NCI-H510A treated with DMSO at 0.1 percent for 48 hours (cell line): ENCODE measurements at places on chromosomes 5 and 9.
A peak's percentile ranks its signal among the peaks of the same experiment; 100 is the strongest.

DNA sequence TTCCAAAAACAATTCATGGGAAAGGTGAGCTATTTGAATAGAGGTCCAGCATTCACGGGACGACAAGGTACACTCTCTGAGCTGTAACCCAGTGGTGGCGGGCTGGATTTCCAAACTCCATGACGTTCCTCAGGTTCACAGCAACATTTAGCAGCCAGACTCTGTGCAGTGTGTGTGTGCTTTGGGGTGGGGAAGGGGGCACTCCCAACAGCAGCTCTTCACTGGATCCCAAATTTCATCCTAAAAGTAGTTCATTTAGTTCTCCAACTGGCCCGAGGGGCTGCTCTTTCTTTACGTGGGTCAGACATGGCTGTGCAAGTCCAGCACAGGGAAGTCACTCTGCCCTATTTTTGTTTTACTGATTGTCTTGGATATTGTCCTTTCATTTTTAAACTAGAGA lies 98.0 kb upstream of the IRX2 start:
- DNase-seq = no peak

DNA sequence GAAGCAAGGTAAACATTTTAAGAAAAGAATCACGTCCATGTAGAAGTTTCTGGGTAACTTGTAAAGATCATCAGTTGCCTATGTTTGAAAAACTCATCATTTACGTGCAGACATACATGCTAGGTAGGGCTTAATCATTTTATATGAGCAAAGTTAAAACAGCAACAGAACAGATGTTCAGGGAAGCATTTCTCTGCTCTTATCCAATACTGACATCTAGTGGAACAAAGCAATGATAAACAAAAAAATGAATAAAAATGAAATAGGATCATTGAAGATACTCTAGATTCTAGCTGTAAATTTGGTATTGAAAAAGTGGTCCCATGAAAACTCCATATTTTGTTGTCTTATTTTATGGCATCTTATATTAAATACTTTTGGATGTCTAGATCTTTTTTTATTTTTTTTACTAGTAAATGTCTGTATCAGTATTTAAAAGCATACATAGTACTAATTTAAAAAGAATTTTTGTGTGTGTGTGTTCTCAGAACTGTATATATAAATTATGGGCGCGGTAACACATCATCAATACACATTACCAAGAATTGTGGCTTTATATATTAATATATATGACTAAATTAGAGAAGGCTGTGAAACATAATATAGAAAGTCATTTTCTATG lies 1050.2 kb downstream of the CDH12 start:
- peak; percentile 85 for DNase-seq

GRCh38 chr9:77429928-77430327 lies 218.2 kb downstream of the GNA14 start:
- no peak for DNase-seq

GRCh38 chr5:98330871-98331270 lies 442.6 kb upstream of the RGMB start:
- no peak for DNase-seq

- DNase-seq = no peak
Measured at GRCh38 chr9:92563116-92564100, 27.6 kb upstream of the ECM2 start.

- no peak for DNase-seq
Measured at GRCh38 chr9:104028827-104029226, 65.3 kb upstream of the SMC2 start.

DNA sequence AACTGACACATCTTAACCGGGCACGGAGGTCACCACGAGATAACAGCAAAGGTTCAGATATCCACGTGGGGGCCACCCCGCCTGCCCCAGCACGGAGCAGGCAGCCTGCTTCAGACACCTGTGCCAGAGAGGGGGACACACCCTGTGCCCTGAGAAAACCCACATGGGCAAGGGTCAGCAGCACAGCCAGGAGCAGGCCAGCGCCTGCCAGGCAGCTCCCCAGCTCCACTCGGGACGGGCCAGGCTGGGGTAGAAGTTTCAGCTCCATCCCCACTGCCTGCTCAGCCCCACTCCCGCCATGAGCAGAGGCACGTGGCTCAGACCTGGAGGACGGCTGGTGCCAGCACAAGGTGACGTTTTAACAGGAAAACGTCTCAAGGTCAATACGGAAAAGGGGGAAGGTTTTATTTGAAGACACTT lies 22.2 kb downstream of the SLC12A7 start:
- DNase-seq = no peak

- no peak for DNase-seq
Measured at GRCh38 chr9:34869390-34869789, 88.7 kb upstream of the PHF24 start.

- no peak for DNase-seq
Measured at GRCh38 chr5:147713550-147714295, 68.8 kb downstream of the JAKMIP2 start.

- no peak for DNase-seq
Measured at GRCh38 chr5:119316086-119316485, 39.7 kb upstream of the TNFAIP8 start.

- DNase-seq = no peak
Measured at GRCh38 chr5:125227333-125228095, 481.1 kb upstream of the ZNF608 start.

- no peak for DNase-seq
Measured at GRCh38 chr5:13325765-13326164, 618.7 kb downstream of the DNAH5 start.

DNA sequence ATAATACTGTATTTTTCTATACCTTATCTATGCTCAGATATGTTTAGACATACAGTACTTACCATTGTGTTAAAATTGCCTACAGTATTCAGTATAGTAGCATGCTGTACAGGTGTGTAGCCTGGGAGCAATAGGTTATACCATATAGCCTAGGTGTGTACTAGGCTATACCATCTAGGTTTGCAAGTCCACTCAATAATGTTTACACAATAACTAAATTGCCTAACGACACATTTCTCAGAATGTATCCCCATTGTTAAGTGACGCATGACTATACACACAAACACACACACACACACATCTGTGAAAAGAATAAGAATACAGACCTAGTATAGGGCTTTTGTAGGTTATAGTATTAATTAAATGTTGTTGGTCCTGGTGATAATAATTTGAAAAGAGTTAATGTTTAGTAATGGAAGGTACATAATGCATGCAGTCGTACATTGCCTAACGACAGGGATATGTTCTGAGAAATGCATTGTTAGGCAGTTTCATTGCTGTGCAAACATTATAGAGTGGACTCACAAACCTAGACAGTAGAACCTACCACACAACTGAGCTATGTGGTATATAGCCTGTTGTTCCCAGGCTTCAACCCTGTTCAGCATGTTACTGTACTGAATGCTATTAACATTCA lies 13.6 kb downstream of the TDRD7 start:
- DNase-seq = peak; percentile 79

GRCh38 chr9:112624711-112625707 lies 92.9 kb downstream of the INIP start:
- no peak for DNase-seq

- DNase-seq = no peak
Measured at GRCh38 chr5:135085936-135086725, 52.1 kb upstream of the PITX1 start.

DNA sequence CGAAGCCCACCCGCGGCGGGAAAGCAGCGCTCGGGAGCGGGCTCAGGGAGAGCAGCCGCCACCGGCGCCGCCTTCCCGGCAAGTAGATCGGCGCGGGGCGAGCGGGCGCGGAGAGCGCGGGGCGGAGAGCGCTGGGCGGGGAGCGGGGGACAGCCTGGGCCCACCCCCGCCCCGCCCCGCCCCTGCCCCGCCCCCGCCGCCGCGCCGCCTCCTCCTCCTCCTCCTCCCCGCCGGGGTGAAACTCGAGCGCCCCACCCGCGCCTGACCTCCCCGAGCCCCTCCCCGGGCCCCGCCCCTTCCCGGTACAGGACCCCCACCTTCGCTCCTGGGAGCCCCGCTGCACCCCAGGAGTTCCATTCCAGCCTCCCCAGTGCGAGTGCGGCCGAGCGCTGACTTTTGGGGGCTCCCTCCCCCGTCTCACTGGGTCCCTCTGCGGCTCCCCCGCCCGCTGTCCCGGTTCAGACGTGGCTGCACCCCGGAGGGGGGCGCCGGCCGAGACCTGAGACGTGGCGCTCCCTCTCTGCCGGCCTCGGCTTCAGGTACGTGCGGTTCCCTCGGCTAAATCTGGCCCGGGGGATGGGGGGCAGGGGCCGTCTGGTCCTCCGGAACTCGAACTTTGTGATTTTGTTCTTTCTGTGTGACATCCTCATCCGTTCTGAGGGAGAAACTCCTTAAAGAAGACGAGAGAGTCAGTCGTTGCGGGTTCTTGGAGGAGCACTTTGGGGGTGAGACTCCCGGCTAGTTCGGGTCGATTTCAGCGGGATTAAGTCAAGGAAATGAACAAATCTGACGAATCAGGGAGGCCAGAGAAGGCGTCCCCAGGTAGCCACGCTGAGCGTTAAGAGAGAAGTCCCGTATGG lies at the start of gene SEMA5A:
Gene SEMA5A (minus strand): TSS at position 84 of the 860 bp plus-strand sequence. CDS start 166,129 bp downstream, outside the sequence.
- peak; percentile 40 for DNase-seq

GRCh38 chr9:81227507-81228245 lies 461.7 kb downstream of the TLE1 start:
- DNase-seq = no peak

DNA sequence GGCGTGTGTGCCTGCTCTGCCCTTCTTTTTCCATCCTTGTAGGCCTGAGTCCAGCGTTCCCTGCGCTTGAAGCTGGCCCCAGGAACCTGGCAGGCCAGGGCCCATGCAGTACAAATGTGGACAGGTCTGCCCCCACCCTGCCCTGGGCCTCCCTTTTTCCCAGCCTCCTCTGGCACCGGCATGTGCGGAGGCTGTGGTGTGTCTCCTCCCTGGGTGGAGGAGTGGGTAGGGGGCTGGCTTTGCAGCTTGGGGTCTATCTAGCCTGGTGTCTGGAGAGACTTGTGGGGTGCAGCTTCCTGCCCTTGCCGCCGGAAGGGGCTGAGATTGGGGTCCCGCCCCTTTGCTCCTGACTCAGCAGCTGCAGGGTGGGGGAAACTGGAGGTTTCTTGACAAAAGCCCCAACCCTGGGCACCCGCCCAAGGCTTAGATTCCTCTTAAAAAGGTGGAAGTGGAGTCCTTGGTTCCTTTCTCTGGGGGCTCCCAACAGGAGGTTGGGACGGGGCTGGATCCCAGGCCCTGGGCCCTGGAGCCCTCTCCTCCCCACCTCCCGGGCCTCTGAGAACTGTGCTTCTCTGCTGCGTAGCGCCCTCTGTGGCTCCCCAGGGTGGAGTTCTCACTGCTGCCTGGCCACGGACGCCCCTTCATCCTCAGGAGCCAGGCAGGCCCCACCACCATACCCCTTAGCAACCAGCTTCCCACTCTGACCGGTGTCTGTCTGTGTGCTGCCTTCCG lies 18.0 kb downstream of the RXRA start:
- DNase-seq = no peak

- DNase-seq = no peak
Measured at GRCh38 chr9:34163434-34163833, 15.4 kb upstream of the UBAP1 start.

DNA sequence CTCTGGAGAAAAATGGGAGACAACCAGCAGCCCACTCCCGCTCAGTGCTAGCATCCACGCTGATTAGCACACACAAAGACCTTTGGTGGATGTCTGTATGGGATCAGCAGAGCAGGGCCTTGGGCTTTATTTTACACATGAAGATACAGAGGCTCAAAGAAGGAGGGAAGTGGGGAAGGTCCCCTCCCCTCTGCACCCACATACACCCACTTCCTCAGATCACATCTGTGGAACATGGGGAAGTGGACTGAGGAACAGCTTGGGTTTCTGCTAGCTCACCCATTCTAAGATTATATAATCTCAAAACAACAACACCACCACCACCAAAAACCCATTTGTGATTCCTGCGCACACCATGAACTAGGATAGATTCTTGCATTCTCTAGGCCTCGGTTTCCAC lies 14.0 kb downstream of the GGTA1 start:
- DNase-seq = no peak

GRCh38 chr5:138975098-138975847 lies 100.1 kb upstream of the LRRTM2 start:
- peak; percentile 53 for DNase-seq

GRCh38 chr9:137671196-137671538 lies 52.4 kb downstream of the EHMT1 start:
- no peak for DNase-seq

DNA sequence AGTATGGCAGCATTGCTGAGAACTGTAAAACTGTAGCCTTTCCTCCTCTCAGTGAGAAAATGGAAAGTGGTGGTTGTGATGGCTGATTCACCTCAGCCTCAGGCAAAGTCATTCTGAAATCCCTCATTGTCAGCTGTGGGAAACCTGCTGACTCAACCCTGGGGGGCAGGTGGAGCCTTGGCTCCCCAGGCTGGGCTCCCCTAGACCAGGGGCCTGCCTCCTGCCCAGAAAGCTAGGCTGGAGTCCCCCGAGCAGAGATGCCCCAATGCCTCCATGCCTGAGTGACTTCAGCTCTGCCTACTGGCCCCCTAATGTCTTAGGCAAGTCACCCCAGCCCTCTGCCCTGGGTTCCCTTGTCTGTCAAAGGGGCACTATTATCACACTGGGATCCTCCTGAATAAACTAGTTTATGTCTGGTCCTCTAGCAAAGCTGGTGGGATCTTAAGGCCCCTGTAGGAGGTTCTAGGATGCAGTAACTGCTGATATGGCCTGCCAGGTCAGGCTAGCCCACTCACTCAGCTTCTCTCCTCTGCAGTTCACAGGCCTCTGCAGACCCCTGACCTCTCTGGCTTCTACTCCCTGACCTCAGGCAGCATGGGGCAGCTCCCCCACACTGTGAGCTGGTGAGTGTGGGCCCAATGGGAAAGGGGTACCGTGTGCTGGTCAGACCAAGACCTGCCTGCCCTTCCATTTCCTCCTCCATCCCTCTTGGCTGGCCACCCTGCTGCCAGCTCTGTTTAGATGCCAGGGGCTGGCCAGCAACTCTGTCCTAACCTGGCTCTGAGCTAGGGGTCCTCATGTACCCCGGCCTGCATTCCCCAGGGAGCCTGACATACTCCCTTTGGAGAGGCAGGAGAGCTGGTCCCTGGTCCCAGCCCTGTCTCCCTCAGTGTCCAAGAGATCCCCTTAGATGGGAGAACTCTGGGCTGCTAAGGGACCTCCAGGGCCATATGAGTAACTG lies 24.2 kb downstream of the TCF7 start:
- DNase-seq = no peak

- no peak for DNase-seq
Measured at GRCh38 chr9:136052472-136052880, 42.6 kb downstream of the NACC2 start.

GRCh38 chr5:176541338-176542134 lies 4.3 kb upstream of the RNF44 start:
- DNase-seq = peak; percentile 65

DNA sequence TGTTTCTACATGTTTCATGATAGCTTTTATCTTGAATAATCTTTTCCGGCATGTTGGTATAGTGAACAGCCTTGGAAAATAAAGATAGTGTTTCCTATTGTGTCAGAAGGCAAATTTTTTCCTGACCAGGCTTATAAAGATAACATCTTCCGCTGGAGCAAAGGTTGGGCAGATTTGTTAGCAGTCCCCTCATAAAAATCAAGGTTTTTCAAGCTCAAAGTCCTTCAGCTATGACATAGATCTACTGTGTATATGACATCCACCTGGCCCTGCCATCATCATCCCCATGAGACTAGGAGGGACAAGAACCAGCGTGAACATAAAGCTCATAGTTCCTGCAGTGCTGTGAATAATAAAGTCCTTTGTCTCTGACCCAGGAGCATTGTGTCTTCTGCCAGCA lies 30.4 kb upstream of the OTULINL start:
- no peak for DNase-seq
